Glutamatergic neuron (in vitro differentiated cells): ENCODE measurements at places on chromosomes 7 and 10. TPM values are rescaled to one million over a fixed set of nuclear protein-coding genes. Genes with fewer than 3 reads are reported as not detected.

- DNase-seq = peak; percentile 14
- no peaks in the 10 kb centered on the region for H3K4me1 ChIP-seq
- H3K27me3 ChIP-seq = no peaks in the 10 kb centered on the region
- H3K36me3 ChIP-seq = no peaks in the 10 kb centered on the region
- H3K4me3 ChIP-seq = no peak overlapping the region
These were observed 59.6 kb upstream of the PPP2R2D start for GRCh38 chr10:131841131-131841660.

DNA sequence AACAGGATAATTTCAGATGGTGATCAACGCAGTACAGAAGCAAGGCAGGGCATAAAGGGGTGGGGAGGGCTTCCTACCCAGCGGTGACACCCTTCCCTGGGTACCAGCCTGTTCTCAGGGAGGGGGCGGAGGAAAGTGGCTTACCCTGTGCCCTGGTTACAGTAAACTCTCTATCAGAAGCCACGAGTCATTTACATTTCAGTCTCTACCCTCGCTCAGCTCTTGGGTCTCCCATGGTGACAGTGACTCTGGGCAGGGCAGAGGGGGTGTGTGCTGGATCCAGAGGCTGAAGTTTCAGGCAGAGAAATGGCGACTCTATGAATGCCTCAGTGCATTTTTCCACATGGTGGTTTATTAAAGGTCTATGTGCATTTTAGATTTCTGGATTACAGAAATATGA lies 107.0 kb downstream of the ADARB2 start:
- H3K4me3 ChIP-seq = no peak overlapping the region
- peak overlapping the region; percentile 28 for H3K27ac ChIP-seq
- peaks cover 8% of the 10 kb centered on the region for H3K36me3 ChIP-seq
- no peak for DNase-seq

DNA sequence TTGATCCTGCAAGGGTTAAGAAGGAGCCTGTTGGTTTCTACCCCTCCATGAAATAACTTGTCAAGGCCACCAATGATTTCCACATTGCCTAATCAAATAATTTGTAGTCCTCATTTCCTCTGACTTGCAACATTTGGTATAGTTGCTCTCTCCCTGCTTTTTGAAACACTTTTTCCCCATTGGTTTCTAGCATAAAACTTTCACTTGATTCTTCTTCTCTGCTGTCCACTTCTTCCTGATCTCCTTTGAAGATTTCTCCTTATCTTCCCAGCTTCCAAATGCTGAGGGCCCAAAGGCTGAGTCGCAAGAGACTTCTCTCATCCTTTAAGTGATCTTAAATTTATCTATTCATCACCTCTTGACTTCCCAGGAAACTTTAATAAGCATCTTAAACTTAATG lies 134.2 kb downstream of the ITGB8 start:
- H3K27me3 ChIP-seq = no peaks in the 10 kb centered on the region
- no peak overlapping the region for H3K4me3 ChIP-seq
- no peak overlapping the region for H3K27ac ChIP-seq
- DNase-seq = no peak
- no peaks in the 10 kb centered on the region for H3K36me3 ChIP-seq

The CRHR2 gene
- 2.4 TPM for total RNA-seq

The ASIC3 gene
- total RNA-seq = 10.8 TPM
